H9 (cell line): ENCODE measurements at places on chromosomes 7 and 10. TPM values are rescaled to one million over a fixed set of nuclear protein-coding genes. Genes with fewer than 3 reads are reported as not detected.

GRCh38 chr10:6200734-6201515 is 1.8 kb upstream of the PFKFB3 start:
- DNase-seq = peak; percentile 41

HNRNPH3 gene
- 234 and 244 TPM in 2 replicates for total RNA-seq

DNA sequence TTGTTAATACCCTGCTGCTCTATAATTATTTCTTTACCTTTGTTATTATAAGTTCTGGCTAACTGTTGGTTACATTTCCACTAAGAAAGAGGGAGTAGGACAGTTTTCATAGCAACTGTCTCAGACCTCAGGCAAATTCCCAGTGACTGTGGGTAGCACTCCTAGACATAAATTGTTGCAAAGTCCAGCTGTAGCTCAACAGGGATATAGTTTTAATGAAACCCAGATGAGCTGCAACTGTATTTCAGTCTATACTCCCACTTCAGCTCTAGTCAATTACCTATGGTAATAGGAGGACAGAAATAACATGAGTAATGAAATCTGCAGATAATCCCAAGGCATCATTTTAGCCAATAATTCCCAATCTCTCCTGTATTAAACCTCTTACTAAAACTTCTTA is 103.0 kb upstream of the SEMA3A start:
- no peak for DNase-seq

GRCh38 chr10:101814466-101815071 is 3.7 kb downstream of the OGA start:
- no peak for DNase-seq

DNAJC9 gene
- total RNA-seq = 45.7 and 47.7 TPM in 2 replicates

TMEM209 gene
- 30.8 and 33.9 TPM in 2 replicates for total RNA-seq

GRCh38 chr10:106935978-106936451 is 228.5 kb downstream of the SORCS1 start:
- DNase-seq = no peak

- DNase-seq = peak; percentile 64
Measured at GRCh38 chr10:58477122-58477521, 35.5 kb upstream of the BICC1 start.

- DNase-seq = no peak
Measured at GRCh38 chr7:30178748-30179436, 44.1 kb downstream of the MTURN start.

STEAP1B gene
- 3.2 and 4.0 TPM in 2 replicates for total RNA-seq

- DNase-seq = no peak
Measured at GRCh38 chr7:34342387-34342786, 315.6 kb upstream of the NPSR1 start.

NPY4R gene
- not detected in 2 replicates for total RNA-seq

GRCh38 chr10:112774798-112775197 is 175.2 kb upstream of the TCF7L2 start:
- DNase-seq = no peak

CHST15 gene
- 6.8 and 8.7 TPM in 2 replicates for total RNA-seq
